MV-4-11 (cell line): ENCODE measurements at places on chromosomes 4 and X.
A peak's percentile ranks its signal among the peaks of the same experiment; 100 is the strongest.

DNA sequence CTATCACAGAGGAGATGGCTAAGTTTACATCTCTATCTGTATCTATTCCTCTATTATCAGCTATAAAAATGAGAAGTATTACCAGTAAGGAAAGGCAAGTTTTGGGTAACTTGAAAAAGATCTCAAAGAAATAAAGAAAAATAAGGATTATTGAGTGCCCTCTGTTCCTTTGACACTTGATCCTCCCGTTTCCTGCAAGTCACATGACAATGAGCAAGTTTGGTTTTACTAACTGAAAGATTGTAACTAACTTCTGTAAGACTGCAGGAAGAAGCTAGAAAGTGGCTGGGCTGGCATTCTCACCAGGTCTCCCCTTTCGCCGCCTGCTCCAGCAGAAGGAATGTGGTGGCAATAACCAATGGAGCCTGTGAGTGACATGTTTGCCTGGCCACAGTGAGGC is 59.2 kb downstream of the ARHGAP24 start:
- DNase-seq: no peak

DNA sequence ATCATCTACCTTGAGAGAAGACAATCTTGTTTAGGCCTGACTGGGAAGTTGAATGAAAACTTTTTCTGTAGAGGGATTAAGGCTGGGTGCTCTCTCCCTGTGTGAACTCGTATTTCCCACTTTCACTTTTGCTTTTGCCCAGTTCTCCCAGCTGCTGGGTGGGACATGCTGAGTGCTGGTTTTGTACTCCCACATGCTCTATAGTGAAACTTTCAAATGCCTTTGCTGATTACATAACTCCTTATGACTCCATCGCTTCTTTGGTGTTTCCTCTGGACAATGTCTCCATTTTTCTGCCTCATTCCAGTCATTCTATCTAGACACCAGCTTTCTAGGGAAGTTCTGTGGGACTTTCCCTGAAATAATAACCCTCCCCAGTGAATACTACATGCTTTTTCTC is 100.5 kb downstream of the CLNK start:
- DNase-seq: peak; percentile 89

DNA sequence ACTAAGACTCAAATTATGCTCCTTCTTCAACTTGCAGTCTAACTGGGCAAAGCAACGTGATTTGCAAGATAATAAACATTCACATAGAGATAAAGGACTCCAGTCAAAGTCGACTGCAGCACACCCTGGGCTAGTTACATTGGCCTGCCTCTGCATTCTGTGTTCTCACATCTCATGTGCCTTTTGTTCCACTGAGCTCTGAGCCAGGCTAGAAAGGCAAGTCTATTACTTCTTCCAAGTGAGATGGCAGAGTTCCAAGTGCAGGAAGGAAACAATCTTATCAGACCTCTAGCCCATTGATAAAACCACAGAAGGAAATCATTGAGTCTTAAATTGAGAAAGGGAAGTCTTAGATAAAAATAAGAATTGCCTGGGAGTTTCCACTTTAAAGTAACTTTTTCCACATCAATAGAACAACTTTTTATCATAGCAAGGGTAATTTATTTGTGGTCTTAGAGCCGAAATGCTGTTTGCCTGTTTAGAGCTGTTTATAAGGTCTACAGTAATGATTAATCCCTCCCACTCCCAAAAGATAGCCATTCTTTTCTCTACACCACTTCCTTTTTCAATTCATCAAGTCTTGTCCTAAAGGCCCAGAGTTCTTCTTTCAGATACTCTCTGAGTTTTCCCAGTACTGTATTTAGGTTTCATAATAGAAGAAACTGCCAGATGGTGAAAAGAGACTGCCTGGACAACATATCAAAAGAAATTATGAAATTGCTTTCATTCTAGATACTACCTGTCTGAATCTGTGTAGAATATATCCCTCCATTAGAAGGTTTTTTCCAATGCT is 200.2 kb downstream of the GUCY2F start:
- peak; percentile 76 for DNase-seq

DNA sequence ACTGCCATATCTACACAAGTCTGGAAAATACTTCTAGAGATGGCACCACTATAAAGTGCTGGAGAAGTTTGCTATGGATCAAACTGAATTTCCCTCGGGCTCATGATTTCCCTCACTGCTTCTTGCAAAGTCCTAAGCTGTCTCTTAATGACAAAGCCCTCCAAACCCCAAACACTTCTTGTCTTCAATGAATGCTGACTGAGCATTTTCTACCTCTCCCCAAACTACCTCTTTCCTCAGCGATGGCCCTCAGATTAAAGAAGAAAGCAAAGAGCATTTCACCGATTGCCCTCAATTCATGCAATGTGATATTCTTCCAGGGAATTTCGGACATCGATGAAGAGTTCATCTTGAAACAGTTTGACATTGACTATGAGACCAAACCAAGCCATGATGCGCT is 19.7 kb downstream of the FAM47E start:
- no peak for DNase-seq

GRCh38 chrX:17553961-17554482 is 179.0 kb downstream of the NHS start:
- DNase-seq: no peak

DNA sequence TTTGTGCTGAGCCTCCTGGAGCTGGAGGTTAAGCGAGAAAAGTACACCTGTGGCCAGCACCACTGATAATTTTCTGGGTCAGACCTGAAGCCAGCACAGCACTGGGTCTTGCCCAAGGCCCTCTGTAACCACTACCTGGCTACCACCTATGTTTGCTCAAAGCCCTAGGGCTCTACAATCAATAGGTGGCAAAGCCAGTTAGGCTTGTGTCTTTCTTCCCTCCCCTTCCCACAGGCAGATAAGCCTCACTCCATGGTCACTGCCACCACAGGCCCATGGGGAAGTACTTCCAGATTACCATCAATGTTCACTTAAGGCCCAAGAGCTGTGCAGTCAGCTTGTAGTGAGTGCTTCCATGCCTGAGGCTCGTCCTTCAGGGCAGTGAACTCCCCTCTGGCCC is 35.2 kb upstream of the ARMCX4 start:
- peak; percentile 1 for DNase-seq

DNA sequence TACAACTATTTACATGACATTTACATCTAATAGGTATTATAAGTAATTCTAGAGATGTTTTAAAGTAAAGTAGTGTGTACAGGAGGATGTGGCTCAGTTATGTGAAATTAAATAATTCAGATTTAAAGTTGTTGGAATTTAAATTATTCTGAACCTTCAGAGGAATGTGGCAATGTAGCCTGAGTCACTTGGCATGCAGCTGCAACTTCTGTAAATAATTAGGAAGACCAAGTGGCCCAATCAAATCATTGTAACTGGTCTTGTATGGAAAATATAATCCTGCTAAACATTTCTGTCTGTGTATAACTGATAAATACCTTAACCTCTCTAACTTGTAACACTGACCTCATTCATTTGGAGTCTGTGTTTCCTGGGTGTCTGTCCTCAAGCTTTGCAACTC is 828.9 kb downstream of the GLUD2 start:
- peak; percentile 1 for DNase-seq

- peak; percentile 12 for DNase-seq
Measured at GRCh38 chrX:134369576-134369975, 90.4 kb upstream of the HPRT1 start.

- DNase-seq: peak; percentile 71
Measured at GRCh38 chr4:153950100-153950979, 161.5 kb upstream of the SFRP2 start.

- DNase-seq: no peak
Measured at GRCh38 chrX:81195259-81195658, 6.5 kb downstream of the HMGN5 start.

DNA sequence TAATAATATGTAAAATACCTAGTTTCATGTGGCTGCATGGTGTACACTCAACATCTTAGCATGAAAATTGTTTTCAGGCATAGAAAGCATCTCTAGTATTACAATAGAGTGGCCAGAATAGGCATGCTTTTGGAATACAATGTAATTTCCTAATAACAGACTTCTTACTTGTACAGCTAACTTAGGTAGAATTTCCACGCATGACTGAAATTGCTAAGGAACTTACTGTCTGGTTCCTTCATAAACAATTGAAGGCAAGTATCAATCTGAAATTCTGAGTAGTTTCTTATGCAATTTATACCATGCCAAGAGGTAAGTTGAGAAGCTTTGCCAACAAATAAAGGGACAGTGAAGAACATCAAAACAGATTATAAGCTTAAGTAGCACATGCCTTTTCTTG is 26.7 kb downstream of the SULT1E1 start:
- DNase-seq: no peak

GRCh38 chrX:137198040-137198439 is 164.2 kb upstream of the GPR101 start:
- DNase-seq: no peak

GRCh38 chr4:8761167-8761823 is 110.3 kb downstream of the HMX1 start:
- no peak for DNase-seq

DNA sequence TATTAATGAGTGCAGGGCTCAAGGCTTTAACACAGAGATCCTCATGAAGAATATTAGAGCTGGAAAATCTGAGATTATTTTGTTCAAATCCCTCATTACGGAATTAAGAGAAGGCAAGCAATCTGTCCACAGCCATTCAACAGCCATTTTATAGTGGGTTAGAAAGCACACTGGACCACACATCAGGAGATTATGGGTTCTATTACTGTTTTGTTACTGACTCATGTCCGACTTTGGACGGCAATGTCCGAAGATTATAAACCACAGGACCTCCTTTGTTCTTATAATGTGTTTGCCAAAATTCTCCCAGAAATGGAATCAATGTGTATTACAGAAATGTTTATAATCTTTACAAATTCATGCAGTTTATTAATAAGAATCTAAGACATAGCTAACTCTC is 8.1 kb downstream of the LAMTOR3 start:
- no peak for DNase-seq

- no peak for DNase-seq
Measured at GRCh38 chr4:10053635-10054453, 32.5 kb upstream of the SLC2A9 start.

- DNase-seq: no peak
Measured at GRCh38 chr4:148171596-148171995, 270.6 kb downstream of the NR3C2 start.

DNA sequence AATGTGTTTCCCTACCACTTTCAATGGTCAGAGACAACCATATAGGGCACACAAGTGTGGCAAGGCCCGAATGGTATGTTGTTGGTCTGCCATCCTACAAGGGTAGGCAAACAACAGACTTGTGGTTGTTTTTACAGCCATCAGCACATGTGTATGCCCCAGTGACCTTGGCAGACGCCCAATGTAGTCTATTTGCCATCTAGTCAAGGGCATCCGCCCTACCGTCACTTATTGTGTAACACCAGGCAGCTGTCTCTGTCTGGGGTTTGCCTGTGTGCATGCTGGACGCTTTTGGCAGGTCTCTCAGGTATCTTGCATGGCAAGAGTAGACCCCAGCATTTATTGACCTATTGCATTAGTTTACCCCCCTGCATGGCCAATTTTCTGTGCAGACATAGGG is 1145.5 kb upstream of the POU3F4 start:
- DNase-seq: no peak

DNA sequence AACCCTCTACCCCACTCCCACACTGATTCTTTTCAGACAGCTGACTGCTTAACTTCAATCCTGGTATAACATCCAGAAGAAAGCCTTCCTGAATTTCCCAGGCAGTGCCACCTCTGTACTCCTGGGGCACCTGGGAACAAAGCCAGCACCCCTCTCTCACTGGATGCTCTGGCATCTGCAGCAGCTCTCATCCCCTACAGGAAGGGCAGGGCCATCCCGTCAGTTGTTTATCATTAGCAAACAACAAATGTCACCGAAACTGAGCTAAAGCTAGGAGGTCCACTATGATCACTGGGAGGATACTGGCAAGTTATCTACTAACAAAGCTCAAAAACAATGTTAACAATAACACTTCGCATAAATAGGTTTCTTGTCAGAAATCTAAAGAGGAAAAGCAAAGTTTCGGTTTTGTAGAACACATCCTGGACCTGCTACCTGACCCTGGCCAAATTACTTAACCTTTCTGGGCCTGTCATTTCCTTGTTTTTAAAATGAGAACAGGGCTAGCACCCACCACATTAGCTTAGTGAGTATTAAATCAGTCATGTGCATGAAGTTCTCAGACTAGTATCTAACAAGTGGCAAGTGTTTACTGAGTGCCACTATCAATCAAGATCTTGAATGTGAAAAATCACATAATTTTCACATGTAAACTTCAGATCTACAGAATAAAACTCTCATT is 86.6 kb downstream of the NR3C2 start:
- DNase-seq: no peak

DNA sequence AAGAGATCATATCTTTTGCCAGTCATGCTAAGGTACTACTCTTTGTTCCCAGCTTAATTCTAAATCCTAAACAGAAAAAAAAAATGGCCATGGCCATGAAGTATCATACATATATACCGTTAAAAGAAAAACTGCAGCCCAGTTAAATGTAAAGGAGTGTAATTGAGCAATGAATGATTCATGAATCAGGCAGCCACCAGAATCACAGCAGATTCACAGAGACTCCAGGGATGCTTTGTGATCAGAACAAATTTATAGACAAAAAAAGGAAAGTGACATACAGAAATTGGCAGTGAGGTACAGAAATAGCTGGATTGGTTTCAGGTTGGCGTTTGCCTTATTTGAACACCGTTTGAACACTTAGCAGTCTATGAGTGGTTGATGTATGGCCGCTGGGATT is 42.1 kb upstream of the PDGFC start:
- no peak for DNase-seq

GRCh38 chr4:119313237-119313636 is 8.7 kb downstream of the FABP2 start:
- peak; percentile 79 for DNase-seq

DNA sequence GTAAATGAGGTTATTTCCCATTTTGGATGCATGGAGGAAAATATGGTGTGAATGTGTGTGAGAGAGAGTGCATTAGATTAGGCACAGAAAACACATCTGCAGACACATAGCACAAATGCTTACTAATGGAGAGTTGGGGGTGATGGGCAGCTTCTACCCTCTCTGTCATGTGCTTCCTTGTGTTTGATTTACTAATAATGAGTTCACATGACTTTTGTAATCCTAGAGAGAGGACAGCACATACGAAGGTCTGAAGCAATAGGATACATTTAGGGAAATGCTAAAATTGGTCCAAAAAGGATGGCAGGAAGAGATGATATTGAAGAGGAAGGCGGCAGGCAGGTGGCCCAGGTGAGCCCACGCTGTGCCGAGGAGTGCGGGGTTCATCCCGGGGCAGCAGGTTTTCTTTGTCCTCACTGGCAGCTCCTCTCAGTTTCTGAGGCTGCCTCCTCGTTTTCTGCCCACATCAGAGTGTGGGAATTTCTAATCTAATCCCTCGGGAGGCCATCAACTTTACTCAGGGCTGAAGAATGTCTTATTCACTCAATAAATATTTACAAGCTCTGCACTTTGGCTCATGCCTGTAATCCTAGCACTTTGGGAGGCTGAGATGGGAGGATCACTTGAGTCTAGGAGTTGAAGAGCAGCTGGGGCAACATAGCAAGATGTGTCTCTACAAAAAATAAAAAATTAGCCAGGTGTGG is 15.9 kb upstream of the MAP9 start:
- DNase-seq: no peak
